ENCODE measurements at places on chromosomes 6 and 20.

DNA sequence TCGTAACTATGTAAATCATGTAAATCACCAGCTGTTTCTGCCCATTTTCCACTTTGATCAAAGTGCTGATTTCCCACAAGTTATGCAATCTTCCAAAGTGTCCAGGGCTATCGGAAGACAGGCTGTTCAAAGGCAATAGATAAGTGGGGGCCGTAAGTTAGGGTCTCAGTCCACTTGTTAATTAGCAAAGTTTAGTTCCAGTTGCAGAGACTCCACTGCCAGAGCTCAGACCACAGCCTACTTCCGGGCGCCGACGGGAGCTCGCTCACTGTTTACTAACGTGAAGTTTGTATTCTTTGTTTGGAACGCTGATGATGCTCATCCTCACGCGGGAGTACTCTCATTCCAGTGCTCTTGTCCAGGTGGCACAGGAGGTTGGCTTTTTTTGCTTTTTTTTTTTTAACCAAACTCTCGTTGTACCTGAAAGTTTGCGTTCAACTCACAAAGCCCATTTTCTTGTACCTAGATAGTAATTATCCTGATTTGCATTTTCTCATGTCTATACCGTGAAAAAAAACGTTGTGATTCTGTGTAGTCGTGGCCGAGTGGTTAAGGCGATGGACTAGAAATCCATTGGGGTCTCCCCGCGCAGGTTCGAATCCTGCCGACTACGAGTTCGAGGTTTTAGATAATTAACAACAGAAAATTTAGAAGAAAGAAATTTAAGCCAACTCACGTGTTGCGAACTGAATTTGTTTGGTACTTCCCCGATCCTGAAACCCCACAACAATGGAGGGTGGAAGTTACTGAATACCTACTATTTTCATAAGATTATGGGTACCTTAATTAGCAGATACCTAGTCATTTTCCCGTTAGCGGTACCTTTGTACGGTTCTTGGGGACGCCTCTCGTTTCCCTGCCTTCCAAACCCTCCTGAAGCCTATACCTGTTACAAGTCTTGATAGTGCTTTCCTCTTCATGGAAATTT is 29.9 kb upstream of the ZNF184 start:
- DNase-seq, result peak; percentile 89

DNA sequence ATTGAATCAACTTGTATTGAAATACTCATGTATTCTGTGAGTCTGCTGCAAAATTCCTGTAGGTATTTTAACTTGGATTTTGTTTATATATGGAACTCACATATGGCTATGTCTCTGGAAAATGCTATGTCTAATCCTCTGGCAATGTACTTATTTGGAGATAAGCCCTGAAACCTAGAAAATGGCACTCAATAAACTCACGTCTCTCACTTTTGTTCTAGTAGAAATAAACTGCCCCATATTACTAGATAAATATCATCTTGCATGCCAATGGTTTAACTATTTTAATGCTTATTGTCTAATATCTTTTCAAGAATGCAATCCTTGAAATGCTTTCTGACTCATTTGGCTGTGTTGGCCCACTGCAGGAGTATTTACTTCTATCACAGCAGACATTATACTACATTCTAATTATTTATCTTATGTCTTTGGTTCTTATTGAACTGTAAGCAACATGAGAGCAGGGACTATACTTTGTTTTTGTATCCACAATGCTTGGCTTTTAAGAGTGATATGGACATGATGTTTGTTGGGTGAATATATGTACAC is 292.2 kb upstream of the RSPO3 start:
- no peak for DNase-seq

DNA sequence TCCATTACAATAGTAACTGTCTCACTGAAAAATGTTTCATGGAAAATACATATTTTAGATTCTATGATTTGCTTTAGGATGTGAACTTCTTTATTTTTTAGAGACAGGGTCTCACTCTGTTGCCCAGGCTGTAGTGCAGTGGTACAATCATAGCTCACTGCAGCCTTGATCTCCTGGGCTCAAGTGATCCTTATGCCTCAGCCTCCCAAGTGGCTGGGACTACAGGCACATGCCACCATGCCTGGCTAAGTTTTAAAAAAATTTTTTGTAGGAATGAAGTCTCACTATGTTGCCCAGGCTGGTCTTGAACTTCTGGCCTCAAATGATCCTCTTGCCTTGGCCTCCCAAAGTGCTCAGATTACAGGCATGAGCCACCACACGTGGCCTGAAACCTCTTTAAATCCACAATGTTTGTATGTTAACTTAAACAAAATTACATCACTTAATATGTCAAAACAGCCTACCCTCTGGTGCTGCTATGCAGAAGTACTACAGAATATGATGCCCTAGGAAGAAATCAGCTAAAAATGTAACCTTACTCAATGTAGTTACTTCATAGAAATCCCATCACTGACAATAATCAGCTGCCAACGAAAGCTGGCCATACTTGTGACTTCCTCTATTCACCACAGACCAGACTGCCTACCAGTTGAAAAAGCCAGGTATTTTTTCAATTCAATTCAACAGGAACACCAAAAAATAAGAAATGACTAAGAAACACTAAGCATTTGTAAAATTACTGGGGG is 17.6 kb downstream of the EEF1A1 start:
- no peak for DNase-seq

GRCh38 chr20:15759594-15759993 is 813.7 kb downstream of the KIF16B start:
- DNase-seq, result no peak

DNA sequence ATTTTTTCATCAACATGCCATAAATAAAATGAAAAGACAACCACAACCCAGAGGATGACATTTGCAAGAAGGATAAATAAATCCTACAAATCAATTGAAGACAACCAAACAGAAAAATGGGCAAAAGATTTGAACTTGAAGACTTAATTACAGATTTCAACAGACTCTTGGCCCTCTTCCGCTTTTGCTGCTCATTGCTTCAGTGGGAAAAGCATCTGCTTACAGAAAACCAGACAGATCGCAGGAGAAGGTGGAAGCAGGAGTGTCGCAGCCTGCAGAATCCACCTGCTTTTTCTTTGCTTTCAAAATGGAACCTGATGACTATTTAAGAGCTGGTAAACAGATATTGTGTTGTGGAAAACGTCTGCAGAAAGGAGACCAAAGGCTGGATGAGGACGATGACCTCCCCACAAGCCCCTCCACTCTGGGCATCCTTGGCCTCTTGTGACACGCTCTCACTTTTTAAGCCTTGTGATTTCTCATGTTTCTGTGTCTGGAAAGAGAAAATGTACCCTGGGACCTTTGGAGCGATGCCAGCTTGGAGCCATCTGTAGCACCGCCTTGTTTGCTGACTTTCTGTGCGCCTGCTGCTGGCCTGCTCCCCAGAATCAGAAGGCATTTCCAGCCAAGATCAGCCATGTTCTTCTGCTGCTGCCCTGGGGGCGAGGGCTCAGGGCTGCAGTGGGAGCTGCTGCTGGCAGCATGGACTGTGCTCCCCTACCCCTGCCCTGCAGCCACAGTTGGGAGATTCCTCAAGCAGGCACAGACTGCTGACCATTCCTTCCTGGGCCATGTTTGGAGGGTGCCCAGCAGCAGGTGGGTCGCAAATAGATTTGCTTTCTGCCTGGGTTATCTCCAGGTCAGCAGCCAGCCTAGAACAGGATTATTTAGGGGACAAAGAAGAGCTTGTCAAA is 3.6 kb upstream of the CSTL1 start:
- peak; percentile 53 for DNase-seq

GRCh38 chr6:102215425-102215824 is 821.9 kb downstream of the GRIK2 start:
- no peak for DNase-seq

DNA sequence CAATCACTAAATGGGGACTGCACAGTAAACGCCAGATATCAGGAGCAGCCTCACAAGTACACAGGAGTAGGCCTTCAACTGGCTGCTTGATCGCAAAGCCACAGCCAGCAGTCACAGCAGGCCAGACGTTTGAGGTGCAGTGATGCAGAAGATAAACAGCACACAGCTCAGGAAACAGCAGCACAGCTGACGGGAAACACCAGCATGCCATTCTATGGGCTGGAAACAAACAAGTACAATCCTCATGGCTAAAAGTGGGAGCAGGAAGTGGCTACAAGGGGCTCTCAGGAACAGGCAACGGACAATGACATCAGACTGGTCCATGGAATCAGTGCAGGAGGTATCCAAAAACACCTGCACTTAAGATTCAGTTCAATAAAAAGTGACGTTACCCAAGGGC is 111.0 kb downstream of the DTNBP1 start:
- no peak for DNase-seq

DNA sequence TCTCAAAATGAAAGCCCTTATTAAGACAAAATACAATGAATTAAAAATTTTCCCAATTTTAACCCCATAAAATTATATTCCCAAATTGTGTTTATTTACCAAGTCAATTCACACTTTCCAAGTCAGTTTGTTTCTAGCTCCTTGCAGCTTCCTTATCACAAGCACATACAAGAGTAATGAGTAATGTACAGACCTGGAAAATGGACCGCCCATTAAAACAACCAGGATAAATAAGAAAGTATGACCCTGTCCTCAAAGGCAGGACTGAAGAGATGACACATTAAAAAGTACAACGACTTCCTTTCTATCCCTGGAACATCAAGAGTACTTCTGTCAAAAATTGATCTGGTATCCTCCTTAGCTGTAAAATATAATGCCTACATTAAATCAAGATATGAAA is 47.1 kb upstream of the TMX4 start:
- DNase-seq, result no peak

- no peak for DNase-seq
These were observed 181.8 kb downstream of the KHDC1L start for GRCh38 chr6:73043446-73043845.

- no peak for DNase-seq
These were observed 19.2 kb downstream of the CAPN11 start for GRCh38 chr6:44177691-44178423.

GRCh38 chr6:20705741-20706140 is 171.5 kb downstream of the CDKAL1 start:
- DNase-seq, result no peak

DNA sequence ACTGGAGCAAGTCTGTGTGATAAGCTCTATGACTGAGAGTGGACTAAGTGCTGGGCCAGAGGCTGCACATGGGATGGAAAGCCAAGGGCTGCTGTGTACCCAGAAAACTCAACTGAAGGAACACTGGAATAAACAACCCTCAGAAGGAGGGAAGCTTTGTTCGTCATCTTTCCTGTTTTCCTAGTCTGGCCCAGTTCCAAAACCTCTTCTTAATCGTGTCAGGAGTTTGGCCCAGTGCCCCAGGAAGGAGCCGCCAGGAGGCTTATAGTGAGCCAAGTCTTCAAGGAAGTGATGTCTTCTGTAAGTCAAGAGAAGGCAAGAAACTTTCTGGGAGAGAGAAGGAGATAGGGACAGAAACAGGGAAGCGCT is 23.3 kb upstream of the TOP1 start:
- DNase-seq, result no peak

GRCh38 chr20:51327251-51327841 is 215.2 kb downstream of the NFATC2 start:
- DNase-seq, result no peak

DNA sequence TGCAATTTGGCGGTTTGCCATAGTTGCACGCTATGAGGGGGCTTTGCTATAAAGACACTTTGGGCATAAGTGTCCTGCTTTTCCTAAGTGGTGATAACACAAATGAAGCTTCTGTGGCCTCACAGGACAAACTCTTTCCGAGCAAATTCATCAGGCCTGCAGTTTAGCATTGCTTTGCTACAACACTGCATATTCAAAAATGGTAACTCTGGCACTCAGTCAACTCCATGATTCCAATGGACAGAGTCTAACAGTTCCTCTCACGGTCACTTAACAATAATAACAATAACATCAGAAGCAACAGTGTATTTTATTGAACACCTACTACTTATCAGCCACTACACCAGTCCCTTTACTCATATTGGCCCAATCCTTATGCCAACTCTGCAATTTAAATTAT is 222.5 kb downstream of the FRK start:
- no peak for DNase-seq

- DNase-seq, result peak; percentile 78
These were observed 1513.7 kb downstream of the GRIK2 start for GRCh38 chr6:102907181-102907580.

Measured in RPMI8226 (cell line).